ENCODE measurements at places on chromosomes 6 and 20.

DNA sequence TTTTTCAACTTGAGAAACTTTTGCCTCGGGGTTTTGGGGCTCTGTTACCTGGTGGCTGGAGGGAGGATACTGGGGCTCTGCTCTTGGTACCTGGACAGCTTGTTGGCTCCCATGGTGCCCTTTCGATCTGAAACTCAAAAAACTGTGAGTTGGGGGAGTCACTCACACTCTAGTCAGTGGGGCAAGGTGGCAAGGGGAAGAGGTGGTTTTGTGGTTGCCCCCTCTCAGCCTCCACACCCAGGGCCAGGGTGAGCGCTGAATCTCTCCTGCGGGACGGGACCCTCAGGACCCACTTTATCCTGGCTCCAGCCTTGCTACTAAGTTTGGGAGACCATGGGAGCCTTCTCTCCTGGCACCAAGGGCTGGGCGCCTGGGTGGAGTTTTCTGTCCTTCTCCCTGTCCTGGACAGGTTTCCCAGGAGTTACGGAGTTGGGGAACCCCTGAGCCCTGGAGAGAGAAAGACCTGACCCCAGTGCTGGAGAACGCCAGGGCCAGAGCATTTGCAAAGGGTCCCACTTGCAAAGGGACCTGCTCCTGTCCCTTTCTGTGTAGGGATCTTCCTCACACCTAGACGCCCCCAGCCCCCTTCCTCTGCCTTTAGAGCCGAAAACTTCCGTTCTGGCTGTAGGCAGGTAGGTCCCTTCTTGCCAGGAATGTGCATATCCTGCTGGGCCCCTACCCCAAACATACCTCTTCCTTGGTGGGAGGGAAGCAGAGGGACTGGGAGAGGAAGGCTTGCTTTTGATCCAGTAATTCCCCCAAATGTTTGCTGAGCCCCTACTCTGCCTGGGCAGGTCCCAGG is 2.9 kb downstream of the FOXP4 start:
- no peak for DNase-seq

- DNase-seq, result no peak
Measured at GRCh38 chr20:32661820-32662528, 11.8 kb downstream of the C20orf203 start.

DNA sequence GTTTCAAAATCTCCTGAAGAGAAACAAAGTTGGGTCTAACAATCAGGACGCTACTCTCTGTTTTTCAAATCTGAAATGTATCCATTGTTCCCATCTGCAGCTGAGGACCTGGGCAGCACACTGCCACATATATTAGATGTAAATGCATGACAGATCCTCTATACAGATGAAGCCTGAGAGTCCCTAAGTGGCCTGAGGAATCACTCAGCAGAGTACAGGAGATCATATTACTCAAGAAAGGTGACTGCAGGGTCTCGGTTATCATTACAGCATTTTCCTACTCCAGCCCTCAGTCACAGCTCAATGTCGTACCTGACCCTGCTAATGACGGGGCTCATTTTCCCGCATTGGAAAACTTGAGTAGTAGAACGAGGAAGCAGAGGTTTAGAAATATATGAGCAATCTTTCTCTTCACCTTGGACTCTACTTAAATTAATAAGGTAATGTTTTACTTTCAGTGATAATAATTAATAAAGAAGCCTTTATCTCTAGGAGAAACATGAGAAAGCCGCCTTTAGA is 256.2 kb upstream of the IRAK1BP1 start:
- no peak for DNase-seq

DNA sequence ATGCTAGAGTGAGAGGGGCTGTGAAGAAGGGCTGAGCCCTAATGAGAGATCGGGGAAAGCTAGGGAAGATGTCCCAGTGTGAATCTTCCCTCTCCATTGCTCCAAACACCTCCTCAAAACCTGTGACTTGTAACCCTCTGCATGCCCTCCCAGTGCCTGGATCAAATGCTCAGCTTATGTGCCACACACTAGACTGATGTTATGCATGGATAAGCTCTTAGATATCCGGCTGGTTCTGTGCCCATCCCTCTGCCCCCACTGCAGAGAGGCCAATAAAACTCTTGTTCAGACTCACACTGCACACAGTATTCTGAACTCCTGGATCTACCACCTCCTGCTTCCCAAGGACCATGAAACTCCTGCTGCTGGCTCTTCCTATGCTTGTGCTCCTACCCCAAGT is at the start of gene DEFB118:
Gene DEFB118, plus strand, starts transcription at position 301 of the 400 bp plus-strand sequence. Its CDS starts 50 bp downstream, at position 351.
- DNase-seq, result no peak

GRCh38 chr20:33604084-33604990 is 57.8 kb upstream of the C20orf144 start:
- DNase-seq, result no peak

GRCh38 chr6:77368660-77369313 is 94.5 kb downstream of the HTR1B start:
- peak; percentile 49 for DNase-seq

GRCh38 chr6:133623621-133624020 is 265.3 kb upstream of the TCF21 start:
- no peak for DNase-seq

GRCh38 chr20:40046703-40047102 is 642.3 kb downstream of the MAFB start:
- no peak for DNase-seq

DNA sequence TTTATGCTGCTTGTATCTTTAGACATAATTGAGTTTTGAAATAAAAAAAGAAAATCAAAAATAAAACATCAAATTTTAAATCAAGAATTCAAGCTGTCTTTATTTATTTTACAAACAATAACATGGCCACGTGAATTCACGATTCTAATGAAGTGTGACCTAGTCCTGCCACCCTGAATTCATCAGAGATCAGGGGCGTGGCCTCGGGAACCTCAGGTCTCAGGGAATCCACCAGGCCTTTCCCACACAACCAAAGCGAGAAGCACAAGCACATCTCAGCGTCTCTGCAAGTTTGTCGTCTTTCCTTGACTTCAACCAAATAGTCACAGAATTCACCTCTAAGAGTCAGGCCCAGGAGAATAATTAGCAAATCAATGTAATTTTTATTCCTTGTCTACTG is 107.9 kb downstream of the DACT2 start:
- no peak for DNase-seq

DNA sequence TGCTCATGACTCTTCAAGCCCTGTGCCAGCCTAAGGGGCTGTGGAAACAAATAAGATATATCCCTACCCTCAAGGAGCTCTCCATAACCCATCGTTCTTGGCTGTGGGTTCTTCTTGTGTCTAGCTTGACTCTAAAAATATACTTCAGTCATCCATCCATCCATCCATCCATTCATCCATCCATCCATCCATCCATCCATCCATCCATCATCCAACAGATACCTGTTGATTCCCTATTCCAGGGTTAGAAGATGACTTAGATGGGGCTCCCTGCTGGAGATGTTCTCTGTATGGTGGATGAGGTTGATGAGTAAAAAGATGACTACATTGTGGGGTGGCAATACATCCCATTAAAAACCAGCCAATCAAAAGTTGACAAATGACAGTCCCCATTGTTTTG is 23.5 kb downstream of the HCK start:
- no peak for DNase-seq

DNA sequence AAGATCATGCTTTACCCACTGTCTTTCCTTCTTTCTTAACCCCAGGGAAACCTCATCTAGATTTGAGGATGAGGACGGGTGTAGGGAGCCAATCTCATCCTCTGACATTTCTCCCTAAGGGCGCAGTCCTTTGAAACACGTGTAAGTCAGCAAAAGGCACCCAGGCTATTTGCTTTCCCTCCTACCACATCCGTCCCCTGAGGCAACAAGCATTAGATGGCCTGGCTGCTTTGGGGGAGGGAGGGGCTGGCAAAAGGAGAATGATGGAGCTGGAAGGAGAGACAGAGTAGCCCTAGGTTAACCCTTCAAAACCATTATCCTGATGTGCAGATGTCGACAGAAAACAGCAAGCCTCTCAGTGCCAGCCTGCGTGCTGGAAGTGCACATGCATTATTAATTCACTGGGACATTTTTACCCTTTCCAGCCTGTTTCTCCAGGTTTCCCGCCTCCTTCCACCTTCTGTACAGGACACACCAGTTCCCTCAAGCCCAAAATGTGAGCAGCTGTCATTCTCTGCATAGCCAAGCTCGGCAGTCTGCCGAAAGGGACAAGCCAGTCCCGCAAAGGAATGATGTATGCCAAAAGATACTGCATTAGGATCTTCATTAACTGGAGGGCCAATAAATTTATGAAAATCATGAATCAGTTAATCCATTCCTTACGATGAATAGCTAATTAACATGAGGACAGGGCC is 547.2 kb downstream of the CD83 start:
- no peak for DNase-seq

DNA sequence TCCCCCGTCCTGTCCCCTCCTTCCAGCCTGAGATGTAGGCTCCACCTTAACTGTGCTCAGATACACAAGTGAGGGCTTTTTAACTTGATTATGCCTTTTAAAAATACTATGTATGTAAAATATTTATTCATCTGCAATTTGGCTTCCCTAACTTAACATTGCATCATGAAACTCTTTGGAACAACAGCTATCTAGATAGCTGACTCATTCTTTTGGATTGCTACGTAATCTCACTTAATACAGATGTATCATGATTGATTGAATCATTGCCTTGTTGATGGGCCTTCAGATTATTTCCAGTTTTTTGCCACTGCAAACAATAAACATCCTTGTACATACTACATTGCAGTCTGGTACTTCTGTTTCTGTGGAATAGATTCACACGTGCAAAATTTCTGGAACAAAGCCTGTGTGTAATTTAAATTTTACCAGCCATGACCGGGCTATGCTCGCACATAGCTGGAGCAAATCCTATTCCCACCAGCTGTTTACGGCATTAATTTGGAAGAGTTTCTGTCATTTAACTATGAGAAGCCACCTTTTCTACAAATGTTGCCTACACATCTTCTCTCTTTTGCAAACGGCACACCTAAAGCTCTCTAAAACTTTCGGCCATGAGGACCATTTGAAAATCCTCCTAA is 6.5 kb downstream of the PRND start:
- DNase-seq, result no peak

DNA sequence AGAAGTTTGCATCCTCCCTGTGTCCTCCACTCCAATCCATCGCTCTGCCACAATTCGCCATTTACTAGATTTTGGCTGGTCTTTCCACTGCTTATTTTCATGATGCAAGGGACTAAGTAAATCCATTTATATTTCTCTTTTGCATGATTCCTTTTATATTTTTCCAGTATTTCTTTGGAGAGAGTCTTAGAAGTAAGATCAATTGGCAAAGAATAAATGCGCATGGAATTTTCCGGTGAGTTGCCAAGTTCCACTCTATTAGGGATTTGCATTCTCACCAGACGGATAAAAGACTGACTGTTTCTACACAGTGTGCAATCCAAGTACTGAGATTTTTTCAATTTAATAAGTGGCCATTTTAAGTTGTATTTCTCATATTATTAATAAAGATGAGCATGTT is 91.7 kb upstream of the PHACTR3 start:
- no peak for DNase-seq

DNA sequence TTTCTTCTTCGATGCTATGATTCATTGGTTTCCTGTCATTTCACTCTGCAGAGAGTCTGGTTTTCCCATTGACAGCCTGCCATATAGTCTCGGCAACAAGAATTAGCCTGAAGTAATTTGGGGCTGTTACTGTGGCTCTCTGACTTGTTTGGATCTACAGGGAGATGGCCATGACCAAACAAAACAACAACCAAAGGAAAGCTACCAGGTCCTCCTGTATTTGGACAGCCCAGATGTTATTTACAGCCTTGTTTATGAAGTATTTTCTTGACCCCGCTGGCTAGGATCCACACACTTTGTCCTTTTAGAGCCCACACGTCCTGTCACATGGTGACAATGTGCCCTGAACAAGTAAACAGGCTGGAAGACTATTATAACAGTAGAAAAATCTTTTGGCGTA is 111.4 kb upstream of the PREP start:
- no peak for DNase-seq

DNA sequence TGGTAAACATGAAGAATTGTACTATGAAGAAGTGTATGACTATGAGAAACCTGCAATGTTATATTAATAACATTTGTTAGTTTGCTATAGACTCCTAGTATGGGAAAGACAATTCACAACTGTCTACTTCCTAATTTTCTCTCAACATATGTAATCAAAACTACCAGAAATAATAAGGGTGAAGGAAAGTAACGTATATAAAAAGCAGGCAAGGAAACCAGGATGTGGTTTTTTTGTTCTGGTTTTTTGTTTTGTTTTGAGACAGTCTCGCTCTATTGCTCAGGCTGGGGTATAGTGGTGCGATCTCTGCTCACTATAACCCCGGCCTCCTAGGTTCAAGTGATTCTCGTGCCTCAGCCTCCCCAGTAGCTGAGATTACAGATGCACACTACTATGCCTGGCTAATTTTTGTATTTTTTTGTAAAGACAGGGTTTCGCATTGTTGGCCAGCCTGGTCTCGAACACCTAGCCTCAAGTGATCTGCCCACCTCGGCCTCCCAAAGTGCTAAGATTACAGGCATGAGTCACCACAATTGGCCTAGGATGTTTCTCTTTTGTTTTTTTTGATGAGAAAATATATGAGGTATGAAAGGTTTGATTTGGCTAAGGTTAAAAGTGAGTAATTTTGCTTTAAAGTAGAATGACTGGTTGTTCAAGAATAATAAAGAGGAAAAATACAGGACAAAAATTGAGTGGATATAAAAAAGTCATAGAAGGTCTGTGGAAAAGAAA is 83.1 kb downstream of the PTCHD4 start:
- DNase-seq, result no peak

GRCh38 chr6:80339421-80339820 is 232.9 kb downstream of the BCKDHB start:
- no peak for DNase-seq

GRCh38 chr6:128303870-128304269 is 216.5 kb downstream of the PTPRK start:
- no peak for DNase-seq

DNA sequence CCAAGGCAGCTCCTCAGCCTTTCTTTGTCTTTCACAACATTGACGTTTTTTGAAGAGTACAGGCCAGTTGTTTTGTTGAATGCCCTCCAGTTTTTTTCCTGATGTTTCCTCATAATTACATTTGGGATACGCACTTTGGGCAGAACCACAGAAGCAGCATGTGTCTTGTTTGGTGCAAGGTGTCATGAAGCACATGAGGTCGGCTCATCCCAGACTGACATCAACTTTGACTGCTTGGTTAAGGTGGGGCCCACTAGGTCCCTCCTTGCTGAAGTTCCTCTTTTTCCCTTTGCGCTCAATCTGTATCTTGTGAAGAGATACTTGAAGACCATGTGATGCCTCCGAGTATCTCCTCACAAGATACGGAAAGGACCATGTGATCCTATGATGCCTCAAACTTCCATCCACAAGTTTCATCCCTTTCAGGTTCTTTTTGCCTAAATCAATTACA is 10.5 kb downstream of the SNAI1 start:
- DNase-seq, result no peak

DNA sequence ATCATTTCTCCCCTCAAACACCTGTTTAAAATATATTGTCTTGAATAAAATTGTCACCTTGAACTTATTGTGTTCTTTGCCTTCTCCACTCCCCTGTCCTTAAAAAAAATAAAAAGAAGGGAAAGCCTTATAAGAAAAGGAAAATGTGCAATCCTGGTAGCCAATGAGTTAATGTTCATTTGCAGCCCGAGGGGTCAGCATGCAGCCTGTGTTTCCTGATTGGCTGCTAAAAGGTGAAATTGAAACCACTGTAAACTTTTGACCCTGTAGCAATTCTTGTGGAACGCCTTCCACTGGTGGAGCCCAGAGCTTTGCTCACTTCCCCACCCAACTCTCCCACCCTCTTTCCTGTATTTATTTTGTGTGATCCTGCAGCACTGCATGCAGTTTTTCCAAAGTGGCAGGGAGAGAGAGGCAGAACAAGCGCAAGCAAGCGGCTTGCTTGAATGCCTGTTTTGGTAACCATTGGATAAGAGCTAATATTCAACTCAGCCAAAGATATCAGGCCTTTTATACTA is 74.9 kb downstream of the NCOA3 start:
- no peak for DNase-seq
